ENCODE measurements at places on chromosomes 1 and 21.

DNA sequence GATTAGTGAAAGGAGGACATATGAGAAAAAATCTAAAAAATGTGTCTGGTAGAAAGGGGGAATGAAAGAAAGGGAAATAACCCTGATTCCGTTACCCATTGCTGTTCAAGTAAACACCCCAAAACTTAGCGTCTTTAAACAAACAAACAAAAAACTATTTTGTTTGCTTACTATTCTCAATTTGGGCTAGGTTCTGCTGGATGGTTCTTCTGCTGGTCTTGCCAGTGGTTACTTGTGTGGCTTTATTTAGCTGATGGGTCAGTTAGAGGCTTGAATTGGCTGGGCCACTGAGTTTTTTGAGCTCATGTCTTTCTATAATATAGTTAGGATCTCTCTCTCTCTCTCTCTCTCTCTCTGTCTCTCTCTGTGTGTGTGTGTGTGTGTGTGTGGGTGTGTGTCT is 112.1 kb downstream of the GRIK1 start:
- no peak for DNase-seq

GRCh38 chr1:194298007-194298598 is 1111.7 kb upstream of the B3GALT2 start:
- no peak for DNase-seq

DNA sequence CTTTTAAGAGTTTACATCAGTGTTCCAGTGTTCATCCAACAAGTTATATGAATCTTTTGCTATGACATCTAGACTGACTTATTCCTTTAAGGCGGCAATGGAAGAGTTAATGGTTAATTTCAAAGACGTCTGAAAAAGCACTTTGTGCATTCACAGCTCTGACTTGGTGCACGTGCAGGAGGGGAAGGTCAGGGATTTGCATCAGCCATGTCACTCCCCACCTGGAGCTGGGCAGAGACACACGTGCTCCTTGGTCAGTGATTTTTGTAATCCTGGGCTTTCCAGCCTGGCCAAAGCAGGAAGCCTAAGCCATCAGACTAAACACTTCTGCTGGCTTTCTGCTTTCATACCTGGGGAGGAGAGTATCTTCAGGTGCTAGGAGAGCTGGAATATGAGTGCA is 96.3 kb downstream of the ST3GAL3 start:
- no peak for DNase-seq

- DNase-seq = no peak
Measured at GRCh38 chr1:31691446-31691845, 12.4 kb downstream of the COL16A1 start.

DNA sequence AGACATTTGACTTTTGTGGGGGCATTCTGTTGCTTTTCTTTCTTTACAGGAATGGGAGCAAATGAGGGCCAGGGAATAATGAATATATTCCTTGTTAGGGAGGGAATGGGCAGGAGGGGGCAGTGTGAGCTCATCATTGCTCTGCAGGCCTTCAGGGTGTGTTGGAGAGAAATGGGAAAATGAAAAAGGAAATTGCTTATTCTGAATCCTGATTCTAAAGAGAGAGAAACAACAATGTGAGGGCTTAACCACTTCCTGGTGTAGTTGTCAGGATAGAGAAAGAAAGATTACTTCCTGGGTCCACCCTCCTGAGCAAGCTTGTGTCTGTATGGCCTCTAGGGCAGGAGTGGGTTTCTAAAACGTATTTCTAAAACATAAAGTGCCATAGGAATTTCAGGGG is 28.3 kb downstream of the VANGL2 start:
- peak; percentile 57 for DNase-seq

GRCh38 chr1:221289103-221289502 is 409.9 kb downstream of the HLX start:
- no peak for DNase-seq

DNA sequence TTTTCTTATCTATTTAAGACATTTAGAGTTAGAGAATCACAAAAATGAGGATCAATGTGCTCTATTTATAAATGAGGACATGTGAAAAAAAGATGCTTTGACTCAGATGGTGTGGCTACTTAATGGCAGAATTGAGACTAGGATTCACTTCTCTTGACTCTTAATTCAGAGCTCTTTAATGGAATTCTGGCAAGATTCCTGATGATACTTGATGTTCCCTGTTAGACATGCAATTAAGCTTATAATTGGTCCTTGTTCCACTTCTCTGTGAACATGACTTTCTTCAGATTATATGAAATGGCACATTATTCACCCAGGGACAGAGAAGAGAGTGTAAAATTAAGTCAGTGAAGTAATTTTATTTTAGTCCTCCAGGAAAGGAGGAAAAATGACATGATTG is 165.3 kb downstream of the LRRC7 start:
- no peak for DNase-seq

GRCh38 chr1:58907398-58907797 is 123.6 kb upstream of the JUN start:
- peak; percentile 54 for DNase-seq

DNA sequence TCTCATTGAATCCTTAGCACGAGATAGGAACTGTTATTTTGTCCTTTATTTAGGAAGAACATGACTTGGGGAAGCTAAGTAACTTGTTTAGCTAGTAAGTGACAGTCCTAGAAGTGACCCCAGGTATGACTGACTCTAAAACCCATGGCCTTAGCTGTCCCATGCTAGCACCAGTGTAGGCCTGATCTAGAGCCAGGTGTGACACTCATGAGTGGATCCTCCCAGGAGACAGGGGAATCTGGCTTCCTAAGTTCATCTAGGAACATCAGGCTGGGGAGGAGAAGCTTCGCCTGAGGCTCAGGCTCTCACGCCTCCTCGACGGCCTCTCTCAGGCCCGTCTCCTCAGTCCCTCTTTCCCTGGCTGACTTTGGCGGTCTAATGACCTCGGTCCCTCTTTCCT is 31.2 kb downstream of the CD48 start:
- no peak for DNase-seq

DNA sequence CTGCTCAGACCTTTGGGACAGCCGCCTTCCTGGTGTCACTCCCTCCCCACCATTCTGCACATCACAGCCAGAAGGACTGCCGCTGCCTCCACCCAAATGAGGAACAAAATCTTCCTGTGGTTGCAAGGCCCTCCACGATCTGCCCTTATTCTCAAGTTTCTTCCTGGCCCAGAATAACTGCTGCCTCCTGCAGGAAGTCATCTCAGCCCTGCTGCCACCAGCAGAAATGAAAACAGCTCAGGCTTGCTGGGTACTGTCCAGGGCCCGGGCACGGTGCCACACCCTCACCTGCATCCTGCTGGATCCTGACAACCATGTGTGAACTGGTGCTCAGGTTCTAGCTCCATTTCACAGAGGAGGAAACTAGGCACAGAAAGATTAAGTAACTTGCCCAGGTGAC is 2.8 kb downstream of the CLDN19 start:
- no peak for DNase-seq

GRCh38 chr1:215599418-215600074 is 32.4 kb downstream of the KCTD3 start:
- no peak for DNase-seq

- DNase-seq = no peak
Measured at GRCh38 chr21:44260066-44260465, 1.6 kb downstream of the DNMT3L start.

DNA sequence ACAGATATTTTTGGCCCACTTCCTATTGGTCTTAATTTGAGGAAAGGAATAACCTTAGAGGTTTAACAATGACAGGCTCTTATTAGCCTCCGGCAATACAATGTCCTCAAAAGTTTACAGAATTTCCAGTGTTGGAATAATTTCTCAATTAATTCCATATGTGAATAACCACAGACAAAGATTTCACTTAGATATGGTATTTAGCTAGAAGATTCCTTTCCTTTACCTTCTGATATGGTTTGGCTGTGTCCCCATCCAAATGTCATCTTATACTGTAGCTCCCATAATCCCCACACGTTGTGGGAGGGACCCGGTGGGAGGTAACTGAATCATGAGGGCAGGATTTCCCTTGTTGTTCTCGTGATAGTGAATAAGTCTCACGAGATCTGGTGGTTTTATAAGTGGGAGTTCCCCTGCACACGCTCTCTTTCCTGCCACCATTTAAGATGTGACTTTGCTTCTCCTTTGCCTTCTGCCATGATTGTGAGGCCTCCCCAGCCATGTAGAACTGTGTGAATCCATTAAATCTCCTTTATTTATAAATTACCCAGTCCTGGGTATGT is 54.9 kb upstream of the RGS7 start:
- DNase-seq = peak; percentile 18

GRCh38 chr1:54926970-54927369 is 40.0 kb upstream of the DHCR24 start:
- no peak for DNase-seq

GRCh38 chr1:10865518-10866320 is 69.3 kb upstream of the CASZ1 start:
- peak; percentile 86 for DNase-seq

GRCh38 chr1:194795917-194796593 is 1609.6 kb upstream of the B3GALT2 start:
- no peak for DNase-seq

GRCh38 chr21:45805321-45805720 is 161.8 kb downstream of the PCBP3 start:
- no peak for DNase-seq

- DNase-seq = no peak
Measured at GRCh38 chr1:29343476-29343875, 107.2 kb downstream of the PTPRU start.
